ENCODE measurements at places on chromosomes 4 and X.

GRCh38 chr4:184680698-184681097, 31.2 kb downstream of the PRIMPOL start:
- DNase-seq = no peak

DNA sequence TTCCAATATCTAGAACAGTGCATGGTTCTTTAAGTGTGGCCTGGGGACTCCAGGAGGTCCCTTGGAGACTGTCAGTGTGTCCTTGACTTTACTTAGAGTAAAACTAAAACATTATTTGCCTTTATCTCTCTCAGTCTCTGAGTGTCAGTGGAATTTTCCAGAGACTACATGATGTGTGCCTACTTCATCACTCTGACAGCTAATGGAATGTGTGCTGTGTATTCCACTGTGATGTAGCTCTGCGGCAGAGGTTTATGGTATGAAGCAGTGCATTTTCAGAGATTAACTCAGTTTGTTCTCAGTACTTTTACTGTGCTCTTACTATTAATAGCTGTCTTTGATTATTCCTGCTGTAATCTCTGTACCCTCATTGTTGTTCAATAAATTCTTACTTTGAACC, 85.6 kb downstream of the MANBA start:
- no peak for DNase-seq

DNA sequence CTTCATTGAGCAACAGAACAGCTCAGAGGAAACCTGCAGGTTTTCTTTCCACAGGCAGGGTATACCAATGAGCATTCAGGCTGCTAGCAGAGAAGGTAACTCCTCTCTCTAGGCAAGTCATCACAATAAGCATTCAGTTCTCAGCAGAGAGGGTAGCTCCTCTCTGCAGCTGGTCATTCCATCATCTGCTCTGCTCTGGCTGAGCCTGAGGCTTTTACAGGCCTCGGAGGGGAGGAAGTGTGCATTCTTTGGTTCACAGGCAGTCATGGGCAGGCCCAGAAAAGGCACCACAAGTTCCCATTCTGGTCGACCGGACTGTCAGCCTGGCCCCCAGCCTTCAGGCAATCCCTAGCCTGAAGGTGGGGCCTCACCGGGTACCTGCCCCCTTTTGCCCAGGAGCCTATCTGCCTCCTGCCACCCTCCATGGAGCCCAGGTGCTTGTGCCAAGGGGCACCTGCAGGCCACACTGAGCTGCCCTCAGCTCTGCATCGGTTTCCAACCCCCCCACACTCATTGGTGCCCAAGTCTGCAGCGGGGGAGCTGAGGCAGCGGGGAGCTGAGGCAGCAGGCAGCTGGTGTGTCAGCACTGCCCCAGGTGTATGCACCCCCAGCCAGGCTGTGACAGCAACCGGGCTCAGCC, 83.1 kb downstream of the PRDM5 start:
- no peak for DNase-seq

- no peak for DNase-seq
These were observed 16.2 kb upstream of the NAT8L start for GRCh38 chr4:2042947-2043395.

GRCh38 chrX:109827772-109828171, 94.7 kb upstream of the ACSL4 start:
- DNase-seq = no peak

DNA sequence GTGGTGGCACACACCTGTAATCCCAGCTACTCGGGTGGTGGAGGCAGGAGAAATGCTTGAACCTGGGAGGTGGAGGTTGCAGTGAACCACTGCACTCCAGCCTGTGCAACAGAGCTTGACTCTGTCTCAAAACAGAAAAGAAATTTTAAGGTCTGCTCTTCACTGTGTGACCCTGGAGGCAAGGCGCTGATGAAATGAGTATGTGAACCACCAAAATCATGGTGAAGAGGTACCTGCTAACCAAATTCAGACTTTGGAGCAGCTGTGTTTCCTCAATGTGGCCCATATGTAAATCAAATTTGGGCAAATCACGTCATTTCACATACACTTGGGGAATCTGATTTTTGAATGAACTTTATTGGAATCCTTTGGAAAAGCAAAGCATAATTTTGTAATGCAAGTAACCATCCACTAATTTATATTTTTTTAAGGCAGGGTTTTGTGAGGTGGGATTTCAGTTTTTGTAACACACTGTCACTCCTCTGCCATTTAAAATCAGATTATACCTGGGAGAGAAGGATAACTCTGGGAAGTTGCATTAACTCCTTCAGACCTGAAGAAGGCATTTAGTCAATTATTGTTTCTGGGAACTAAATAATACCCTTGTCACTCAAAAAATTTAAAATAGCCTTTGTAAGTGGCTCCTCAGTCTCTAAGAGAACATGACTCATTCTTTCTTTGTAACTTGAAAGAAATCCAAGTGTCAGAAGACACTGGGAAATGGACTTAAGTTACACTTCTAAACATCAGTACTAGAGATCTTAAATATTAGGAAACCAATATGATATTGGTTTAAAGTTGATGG, 24.0 kb downstream of the DOCK11 start:
- no peak for DNase-seq

DNA sequence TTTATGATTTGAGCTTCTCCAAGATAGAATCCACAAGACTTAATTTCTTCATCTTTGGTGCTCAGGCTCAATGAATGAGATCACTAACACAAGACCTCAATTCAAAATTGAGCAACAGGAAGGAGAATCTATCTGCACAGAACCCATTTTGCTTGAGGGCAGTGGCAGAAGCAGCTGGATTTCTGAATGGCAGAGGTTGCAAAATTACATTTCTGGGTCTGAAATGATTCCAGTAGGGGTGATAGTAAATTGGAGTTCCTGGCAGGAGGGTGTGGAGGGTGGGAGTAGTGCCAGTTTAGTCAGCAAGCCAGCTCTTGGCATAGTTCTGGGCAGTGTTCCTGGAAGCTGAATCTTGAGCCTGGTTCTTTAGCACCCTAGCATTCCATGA, 281.1 kb downstream of the SLC7A11 start:
- no peak for DNase-seq

DNA sequence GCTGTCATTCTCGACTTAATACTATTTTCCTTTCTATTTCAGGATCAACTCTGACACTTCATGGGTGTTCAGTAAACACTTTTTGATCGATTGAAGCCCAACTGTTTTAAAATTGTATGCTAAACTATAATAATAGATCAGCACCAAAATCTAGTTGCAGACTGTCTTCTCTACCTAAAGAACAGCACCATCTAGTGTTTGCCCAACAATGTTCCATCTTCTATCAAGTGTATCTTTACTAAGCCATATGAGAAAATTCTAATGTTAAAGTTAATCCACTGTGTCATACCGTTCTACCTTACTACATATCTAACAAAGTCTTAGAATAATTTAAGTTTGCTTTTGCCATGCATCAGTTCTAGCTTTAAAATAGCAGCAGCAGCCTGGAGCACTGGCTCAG, 113.0 kb upstream of the PRDX4 start:
- peak; percentile 20 for DNase-seq

DNA sequence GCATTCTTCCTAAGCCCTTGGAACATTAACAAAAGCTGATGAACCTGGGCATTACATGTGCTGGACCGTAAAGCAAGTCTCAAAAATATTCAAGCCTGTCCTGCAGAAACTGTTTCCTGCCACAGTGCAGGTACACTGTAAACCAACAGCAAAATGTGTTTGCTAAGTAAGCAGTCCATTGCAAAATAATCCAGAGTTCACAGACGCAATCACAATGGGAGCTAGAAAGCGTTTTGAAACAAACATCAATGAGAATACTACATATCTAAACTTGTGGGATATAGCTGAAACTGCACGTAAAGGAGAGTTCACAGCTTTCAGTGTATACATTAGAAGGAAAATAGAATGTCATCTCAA, 61.6 kb downstream of the RGS12 start:
- no peak for DNase-seq

DNA sequence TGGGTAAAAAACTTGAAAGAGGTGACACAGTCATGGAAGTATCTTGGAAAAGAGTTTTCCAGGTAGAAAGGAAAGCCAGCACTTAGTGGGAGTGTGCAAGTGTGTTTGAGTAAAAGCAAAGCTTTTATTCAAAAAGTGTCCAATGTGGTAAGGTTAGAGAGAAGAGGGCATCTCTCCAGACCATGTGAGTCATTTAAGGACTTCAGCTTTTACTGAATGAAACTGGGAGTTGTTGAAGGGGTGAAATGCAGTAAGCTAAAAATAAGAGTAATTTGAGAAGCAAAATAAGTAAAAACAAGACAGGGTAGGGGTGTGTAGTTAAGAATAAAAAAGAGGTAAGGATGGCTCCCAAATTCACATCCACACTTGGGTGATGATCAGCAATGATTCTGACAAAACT, 238.9 kb downstream of the SLC7A11 start:
- DNase-seq = no peak

DNA sequence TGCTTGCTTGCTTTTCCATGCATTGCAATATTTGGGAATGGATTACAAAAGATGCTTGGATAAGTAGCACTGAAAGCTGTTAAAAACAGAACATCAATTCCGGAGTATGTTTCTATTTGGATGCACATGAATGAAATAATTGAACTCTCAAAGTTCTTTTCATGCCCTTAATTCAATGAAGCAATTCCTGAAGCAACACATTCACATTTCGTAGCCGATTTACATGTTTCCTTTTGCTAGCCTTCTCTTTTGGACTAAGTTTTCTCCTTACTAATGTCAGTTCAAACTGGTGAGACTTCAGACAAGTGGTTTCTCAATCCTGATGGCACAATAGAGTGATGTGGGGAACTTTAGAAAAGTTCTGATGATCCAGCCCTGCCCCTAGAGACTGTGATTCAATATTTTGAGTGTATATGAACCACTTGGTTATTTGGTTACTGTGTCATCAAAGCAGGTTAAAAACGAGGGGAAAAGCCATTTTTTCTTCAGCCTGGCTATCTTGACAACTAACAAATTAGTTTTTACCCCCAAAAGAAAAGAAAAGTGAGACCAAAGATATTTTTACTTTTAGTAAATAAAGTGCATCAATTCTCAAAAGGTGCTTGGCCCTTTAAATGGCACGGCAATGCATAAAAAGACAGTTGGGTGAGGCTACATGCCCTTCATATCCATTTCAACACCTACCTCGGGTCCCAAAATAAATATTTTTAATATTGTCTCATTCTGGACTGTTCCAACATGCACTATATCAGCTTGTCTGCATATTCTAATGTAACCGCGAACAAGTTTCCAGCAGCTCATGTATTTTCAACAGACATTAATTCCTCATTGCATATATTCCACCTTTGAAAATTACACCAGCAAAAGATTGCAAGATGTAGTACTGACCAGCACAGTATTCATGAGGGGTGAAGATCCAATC, 90.1 kb upstream of the RPL34 start:
- no peak for DNase-seq

DNA sequence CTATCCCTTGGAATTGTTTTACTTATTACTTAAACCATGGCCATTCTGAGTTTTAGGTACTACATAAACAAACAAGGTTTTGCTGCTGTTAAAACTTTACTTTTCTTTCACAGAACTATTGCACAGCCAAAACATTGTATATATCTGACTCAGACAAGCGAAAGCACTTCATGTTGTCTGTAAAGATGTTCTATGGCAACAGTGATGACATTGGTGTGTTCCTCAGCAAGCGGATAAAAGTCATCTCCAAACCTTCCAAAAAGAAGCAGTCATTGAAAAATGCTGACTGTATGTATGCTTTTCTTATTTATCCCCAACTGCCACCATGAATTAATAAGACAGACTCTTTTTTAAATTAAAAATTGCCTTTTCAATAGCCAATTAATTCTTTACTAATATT, 69.8 kb downstream of the CCKAR start:
- no peak for DNase-seq

DNA sequence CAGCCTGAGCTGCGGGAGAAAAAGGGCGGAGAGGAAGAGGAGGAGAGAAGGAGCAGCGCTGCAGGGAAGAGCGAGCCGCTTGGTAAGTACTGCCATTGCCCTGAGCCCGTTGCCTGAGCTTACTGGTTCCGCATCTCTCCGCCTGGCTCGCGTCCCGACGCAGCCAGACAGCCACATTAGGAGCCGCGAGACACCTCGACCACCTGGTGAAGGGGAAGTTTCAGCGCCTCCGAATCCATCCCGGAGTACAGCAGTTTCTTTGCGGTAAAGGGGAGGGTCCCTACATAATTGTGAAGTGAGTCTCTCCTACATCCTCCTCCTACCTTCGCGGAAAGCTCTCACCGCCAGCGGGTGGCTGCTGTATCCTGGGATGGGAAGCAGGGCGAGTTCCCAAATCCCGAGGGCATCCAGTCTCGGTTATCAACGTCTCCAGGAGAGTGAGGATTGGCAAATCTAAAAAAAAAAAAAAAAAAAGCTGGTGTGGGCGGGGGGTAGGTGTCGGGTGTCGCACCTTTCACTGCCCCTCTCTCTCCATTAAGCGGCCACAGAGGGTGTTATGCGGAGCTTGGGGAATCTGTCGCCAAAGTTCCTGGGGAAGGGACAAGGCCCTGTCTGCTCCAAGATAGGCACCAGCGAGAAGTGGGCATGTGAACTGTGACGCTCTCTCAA, 7.9 kb downstream of the TBX22 start:
- DNase-seq = no peak

DNA sequence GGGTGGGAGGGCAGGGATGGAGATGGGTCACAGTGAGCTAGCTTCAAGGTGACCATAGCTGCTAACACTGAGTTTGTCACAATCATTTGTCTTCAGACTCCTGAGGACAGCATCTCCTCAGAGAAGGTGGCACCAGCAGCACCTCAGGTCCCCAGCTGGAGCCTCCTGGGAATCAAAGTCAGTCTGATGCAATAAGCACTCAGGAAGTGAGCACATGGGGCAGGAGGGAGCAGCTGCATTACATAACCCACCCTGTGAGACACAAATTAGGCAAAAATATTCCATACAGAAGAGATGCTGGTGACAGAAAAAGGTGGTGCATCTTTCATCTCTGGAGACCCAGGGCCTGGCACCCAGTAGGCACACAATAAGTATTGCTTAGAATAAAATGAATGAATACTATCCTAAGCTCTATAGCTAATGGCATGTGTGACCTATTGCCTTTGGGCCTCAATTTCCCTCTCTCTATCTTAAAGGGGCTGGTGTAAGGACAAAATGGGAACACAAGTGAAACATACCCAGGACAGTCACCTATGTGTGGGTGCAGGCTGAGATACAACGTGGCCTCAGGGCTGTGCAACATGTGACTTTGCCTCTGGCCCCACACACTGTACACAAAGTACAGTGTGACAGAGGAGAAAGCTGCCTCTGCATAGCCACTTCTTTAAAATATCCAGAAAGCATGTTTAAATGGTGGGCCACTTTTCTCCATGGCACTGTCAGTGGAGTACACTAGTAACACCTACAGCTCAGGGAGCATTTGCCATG, 37.1 kb downstream of the SLC39A8 start:
- DNase-seq = no peak

DNA sequence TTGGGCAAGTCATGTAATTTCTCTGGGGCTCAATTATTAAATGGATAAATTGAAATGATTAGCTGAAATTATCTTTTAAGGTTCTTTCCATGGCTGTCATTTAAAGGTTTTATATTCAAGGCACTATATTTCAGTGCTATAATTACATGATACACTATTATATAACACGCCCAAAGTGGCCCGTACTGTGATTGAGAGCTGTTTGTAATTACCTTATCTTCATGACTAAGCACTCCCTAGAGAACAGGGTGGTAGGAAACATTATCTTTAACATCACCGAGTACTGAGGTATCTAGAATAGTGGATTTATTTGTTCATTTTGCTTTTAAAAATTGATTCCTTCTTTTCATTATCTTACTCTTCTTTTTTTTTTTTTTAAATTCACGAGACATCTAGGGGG, 79.0 kb downstream of the DIAPH2 start:
- DNase-seq = no peak

- DNase-seq = peak; percentile 13
These were observed 296.1 kb downstream of the TLL1 start for GRCh38 chr4:166169111-166169510.

All from ACHN (cell line).